Astrocyte of the spinal cord (primary cell): ENCODE measurements at places on chromosomes 13 and 19.

DNA sequence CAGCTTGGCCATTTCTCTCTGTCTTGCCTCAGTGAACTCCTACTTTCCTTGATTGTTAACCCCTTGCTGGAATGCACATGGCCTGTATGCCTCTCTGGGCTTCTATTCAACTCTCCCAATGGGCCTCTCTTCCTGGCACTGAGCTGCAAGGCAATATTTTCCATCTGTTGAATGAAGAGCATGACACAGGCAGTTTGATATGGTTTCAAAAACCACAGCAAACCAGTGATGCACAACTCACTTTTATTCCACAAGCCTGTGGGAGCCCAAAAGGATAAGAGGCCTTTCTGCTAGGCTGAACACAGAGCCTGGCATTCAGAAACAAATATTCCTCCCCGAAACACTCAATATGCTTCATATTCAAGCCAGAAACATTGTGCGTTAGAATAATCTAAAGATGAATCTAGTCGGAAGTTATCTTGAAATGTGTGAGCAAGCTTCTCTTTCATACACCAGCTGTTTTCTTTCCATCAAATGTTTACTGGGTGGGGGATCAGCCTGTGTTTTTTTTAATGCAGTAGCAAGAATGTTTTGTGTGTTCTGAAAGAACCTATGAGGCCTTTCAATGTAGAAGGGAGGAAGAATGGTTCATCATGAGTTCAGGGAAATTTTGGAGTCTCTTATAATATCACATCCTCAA is 443.1 kb upstream of the SPRY2 start:
- peak; percentile 68 for DNase-seq

DNA sequence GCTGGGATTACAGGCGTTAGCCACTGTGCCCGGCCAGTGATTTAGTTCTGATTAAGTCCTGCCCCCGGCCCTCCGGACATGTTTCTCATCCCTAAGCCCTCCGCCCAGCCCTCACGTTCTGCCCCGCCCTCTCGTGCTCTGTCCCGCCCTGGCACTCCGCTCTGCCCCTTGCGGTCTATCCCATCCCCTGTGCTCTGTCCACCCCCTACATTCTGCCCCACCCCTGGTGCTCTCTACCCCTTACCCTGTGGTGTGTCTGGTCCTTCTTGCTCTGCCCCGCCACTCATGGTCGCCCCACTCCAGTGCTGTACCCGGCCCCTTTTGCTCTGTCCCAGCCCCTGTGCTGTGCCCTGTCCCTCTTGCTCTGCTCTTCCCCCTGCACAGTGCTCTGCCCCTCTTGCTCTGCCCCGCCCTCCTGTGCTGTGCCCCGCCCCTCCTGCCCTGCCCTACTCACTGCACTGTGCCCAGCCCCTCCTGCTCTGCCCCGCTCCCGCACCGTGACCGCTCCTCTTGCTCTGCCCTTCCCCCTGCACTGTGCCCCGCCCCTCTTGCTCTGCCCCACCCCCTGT is 3.0 kb downstream of the GTPBP3 start:
- DNase-seq = no peak

DNA sequence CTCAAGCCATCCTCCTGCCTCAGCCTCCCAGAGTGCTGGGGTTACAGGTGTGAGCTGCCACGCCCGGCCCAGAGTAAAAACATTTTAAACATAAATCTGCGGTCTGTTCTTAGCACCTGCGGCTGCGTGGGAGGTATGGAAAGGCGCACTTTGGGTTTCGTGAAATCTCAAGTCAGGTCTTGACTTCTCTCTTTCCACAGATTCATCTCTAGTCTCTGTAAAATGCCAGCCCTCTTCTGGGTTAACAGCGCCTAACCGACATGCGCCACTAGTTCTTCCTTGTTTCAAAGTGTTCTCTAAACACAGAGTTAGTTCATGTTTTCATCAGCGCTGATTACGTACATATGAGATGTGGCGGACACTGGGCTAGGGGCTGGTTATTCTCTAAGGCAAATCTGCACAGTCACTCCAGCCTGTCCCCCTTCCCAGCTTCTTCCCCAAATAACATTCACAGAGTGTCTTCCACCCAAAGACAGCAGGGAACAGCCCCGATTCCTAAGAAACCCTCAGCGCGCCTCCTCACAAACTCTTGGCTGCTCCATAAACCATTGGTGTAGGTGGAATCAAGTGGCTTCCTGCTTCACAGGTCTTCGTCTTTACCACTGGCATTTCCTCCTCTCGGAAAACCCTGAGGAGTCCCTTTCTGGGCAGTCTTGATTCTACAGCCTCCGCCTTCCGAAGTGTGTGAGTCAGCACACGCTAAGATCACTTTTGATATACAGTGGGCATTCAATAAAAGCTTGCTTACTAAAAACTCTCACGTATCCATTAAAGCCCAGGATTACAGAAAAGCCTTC is 1.4 kb downstream of the PARP4 start:
- peak; percentile 90 for DNase-seq

DNA sequence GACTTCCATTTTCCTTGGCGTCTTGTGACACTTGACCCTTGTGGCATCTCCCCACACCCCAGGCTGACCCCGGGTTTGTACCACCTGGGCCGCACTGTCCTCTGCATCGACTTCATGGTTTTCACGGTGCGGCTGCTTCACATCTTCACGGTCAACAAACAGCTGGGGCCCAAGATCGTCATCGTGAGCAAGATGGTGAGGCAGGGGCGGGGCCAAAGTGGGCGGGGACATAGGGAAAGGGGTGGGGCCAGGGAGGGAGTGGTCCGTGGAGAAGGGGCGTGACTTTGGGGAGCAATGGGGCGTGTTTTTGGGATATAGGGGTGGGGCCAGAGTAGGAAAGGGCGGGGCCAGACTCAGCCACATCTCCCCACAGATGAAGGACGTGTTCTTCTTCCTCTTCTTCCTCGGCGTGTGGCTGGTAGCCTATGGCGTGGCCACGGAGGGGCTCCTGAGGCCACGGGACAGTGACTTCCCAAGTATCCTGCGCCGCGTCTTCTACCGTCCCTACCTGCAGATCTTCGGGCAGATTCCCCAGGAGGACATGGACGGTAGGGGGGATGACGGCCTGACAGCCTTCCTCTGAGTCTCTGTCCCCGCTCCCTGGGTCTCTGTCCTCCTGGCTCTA is 42.8 kb downstream of the TRPM4 start:
- no peak for DNase-seq

DNA sequence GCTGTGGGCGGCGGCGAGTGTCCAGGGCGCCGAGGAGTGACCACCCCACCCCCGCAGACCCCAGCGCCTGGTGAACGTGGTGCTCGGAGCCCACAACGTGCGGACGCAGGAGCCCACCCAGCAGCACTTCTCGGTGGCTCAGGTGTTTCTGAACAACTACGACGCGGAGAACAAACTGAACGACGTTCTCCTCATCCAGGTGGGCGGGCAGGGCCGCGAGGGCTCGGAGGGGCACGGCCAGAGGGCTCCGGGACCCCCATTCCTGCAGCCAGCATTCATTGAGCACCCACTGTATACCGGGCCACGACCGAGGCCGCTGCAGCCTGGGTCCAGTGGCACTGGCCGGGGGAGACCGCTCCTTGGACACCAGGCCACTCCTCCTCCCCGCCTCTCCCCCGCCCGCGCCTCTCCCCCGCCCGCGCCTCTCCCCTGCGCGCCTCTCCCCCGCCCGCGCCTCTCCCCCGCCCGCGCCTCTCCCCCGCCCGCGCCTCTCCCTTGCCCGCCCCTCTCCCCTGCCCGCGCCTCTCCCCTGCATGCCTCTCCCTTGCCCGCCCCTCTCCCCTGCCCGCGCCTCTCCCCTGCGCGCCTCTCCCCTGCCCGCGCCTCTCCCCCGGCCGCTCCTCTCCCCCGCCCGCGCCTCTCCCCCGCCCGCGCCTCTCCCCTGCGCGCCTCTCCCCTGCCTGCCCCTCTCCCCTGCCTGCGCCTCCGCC is 3.2 kb downstream of the PRTN3 start:
- no peak for DNase-seq

- no peak for DNase-seq
These were observed 24.8 kb upstream of the SLC1A5 start for GRCh38 chr19:46812977-46813838.

DNA sequence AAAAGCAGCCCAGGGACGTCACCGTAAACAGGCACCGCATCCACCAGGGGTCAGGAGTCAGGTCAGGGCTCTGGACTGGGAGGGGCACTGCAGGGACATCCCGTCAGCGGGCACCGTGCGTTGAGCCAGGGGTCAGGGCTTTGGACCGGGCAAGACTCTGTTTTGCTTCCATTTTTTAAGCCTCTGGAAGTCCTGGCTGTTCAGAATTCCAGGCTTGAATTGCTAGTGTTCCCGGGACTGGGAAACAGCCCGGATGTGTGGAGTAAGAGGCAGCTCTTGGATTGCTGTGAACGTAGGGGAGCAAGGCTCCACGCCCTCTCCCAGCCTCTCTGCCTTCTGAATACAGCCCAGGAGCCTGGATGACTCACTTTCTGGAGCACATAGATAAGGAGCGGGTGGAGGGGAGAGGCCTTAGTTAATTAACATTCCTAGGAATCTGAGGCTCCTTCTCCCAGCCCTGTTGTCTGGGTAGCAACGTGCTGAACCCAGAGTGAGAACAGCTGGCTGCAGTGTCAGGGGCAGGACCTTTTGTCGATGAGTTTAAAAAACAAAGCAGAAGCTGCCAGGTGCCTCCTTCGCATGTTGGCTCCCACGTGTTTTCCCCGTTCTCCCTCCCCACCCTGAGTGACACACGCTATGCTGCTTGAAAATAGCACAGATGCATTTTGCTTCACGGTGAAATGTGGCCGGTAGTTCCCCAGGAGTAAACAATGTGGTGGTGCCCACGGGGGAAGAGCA is 21.9 kb downstream of the ATP11A start:
- peak; percentile 90 for DNase-seq

- DNase-seq = no peak
These were observed 184.4 kb upstream of the HTR2A start for GRCh38 chr13:47081246-47081645.

DNA sequence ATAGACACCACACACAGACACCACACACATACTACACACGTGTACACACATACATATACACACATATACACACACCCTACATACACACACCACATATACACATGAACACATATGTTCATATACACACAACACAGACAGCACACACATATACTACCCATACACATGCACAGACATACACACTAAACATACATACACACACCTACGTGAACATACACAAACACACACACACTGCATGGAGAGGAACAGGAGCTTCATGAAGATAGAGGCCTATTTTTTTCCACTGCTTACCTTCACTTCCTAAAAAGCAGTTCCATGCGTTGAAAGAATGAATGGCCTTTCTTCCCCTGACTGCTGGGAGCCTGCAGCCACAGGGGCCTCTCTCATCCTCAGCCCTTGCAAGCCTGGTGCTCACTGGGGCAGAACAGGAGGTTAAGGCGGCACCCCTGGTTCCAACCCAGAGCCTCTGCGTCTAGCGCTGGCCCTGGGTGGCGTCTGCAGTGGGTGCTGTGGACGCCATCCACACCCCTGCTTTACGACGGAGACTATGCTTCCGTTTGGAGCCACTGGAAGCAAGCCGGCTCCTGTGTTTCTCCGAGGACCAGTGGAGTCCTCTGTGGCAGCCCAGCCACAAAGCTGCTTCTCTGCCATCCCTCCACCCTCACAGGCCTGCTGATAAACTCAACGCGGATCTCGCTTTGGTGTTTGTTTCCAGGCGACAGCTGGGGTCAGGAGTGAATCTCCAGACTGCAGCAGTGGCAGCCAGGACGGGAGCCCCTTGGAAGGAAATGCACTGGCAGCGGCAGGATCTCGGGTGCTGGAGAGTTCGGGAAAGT is 1.9 kb upstream of the RASA3 start:
- no peak for DNase-seq

GRCh38 chr13:110500341-110500740 is 61.2 kb downstream of the RAB20 start:
- DNase-seq = peak; percentile 28

DNA sequence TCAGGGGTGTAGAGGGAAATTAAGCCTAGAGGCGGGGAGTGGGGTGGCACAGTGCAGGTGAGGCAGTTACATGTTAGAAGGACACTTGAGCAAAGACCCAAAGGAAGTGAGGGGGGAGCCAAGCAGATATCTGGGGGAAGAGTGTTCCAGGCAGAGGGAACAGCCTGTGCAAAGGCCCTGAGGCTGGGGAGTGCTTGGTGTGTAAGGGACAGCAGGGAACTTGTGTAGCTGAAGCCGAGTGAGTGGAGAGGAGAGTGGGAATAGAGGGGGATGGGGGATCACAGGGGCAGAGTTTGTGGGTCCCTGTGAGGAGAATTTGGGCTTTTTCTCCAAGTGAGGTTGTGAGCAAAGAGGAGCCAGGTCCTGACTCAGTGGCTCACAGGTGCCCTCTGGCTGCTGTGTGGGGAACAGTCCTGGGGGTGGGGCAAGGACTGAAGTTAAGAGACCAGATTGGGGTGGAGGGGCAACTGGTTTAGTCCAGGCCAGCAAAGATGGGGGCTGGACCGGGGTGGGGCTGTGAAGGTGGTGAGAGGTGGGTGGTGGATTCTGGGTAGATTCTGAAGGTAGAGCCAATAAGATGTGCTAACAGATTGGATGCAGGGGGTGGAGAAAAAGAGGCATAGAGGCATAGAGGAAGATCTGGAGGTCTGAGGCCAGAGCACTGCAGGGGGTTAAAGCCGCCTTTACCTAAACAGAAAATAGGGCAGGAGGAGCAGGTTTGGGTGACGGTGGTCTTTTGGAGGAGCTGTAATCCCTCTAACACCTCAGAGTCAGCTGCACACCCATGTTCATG is 75.3 kb downstream of the CACNA1A start:
- peak; percentile 43 for DNase-seq

GRCh38 chr13:43230989-43231388 is 207.6 kb downstream of the DNAJC15 start:
- DNase-seq = no peak
